ENCODE measurements at places on chromosomes 6 and 20.

DNA sequence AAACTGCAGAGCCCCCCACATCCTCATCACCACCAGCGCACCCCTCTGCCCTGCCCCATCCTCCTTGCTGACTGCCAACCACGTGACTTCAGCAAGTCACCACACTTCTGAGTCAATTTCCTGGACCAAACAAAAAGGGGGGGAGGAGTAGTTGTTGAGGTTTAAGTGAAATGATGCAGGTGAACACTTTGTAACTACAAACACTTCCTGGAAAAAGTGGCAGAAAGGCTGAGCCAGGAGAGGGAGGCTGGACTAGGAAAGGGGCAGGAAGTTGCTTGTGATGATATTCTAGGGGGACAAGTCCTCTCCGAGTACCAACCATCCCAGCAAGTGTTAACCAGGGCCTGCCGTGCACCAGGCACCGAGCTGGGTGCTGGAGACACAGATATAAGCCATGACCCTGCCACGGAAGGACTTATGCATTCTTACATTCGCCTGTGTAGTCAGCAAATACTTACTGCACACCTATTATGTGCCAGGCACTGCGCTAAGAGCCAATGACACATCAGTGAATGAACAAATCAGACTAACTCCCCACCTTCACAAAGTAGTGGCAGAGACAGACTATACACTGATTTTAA lies 67.3 kb downstream of the PREX1 start:
- DNase-seq, result peak; percentile 86

DNA sequence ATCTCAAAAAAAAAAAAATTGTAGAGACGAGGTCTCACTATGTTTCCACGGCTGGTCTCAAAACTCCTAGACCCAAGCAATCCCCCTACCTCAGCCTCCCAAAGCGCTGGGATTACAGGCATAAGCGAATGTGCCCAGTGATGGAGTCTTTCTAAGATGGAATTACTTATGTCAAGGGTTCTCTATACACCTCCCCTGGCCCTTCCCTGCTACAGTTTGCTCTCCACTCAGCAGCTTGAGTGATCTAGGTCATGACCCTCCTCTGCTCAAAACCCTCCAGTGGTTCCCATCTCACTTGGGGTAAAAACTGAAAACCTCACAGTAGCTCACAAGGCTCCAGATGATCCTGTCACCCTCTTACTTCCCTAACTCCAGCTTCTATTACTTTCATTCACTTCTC lies 1.8 kb upstream of the DNPH1 start:
- no peak for DNase-seq

- no peak for DNase-seq
These were observed 681 bp downstream of the DIDO1 start for GRCh38 chr20:62925420-62926228.

DNA sequence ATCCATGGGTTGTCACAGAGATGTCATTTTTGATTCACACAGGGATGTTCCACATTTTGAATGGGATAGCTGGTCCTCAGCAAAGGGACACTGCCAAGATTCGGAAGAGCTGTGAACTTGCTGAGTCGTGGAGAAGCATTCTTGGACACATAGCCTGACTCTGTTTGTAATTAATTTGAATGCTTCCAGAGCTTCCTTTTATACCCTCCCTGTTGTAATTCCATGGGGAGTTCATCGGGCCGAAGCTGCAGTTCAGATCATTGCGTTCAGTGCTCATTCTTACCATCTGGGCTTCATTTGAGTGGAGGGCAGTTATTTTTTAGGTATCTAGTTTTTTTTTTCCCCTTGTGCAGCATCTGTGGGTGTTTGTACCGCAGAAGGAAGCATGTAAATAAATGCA lies 126.5 kb downstream of the SLC24A3 start:
- DNase-seq, result no peak

DNA sequence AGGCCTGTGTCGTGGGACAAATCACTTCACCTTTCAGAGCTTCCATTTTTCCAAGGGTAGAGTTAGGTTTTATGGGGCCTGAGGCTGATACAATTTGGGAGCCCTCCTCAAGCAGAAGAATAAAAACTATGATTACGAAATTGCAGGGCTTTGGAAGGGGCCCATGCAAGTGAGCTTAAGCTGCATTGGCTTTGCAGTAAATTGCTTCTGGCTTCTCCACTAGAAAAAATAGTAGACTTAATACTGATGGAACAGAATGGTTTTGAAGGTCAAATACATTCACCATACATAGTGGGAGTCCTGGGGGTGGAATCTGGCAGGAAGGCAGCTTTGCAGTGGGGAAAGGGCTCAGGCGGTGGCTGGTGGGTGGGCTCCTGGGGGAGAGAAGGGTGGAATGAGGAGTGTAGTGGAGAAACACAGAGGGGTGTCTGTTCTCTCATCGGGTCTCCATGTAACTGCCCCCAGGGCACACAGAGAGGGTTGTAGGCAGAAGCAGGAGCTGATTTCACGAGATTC lies 55.9 kb upstream of the RNF24 start:
- DNase-seq, result no peak

DNA sequence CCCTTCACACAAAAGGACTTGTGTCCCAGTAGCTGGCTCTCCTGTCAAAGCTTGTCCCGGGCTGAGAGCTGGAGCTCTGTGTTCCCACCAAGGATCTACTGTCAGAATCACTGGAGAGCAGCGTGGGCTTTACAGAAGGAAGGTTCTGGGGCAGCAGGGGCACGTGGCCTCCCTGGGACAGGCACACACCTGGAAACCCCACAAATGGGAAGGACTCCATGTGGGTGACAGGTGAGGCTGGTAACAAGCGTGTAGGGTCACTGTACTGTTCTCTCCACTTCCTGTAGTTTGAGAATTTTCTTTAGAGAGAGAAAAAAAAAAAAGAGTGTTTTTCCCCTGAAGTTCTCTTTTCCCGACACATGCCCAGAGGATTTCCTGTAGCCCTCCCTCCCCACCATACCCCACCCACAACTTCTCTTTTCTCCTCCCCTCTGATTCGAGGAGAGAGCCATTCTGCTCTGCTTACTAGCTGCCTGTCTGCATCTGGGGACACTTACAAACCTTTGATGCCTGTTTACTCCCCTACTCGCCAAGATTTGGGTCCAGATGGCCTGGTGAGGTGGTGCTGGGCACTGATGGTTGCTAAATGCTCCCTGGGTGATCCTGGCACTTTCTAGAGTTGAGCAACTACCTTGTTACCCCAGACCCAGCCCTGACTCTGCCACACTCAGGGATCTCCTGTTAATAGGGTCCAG lies 84.1 kb upstream of the SIRPA start:
- DNase-seq, result no peak

DNA sequence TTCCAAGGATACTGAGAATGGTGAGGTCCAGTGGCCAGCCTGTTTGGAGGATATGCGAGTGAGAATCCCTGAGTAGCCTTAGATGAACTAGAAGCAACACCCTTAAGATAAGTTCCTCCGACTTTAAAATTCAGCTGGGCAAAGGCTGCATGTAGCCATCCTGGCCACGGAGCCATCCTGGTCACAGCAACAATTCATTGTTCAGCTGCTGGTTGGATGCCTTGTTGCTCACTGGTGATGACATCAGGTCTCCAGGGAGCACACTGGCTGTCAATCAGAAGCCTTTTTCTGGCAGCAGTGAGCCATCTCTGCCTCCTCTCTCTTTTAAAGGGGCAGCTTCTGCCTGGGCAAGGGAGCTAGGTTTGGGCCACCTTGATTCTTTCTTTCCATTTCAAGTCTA lies 22.4 kb upstream of the RIMS4 start:
- no peak for DNase-seq

- DNase-seq, result no peak
These were observed 53.8 kb downstream of the SLC35F1 start for GRCh38 chr6:117960877-117961276.

DNA sequence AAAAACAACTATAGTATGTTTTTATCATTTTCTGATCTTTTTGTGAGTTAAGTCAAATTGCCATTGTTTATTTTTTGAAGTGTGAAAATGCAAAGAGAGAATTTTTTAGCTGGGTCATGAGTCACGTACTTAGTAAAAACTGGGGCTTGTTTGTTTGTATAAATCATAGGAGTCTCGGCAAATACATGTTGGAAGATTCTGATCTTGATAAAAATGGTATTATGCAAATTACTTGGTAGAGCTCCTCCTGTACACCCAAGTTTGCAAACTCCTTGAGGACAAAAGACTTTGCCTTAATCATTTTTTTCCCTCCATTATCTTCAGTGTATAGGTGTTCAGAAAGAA lies 25.8 kb downstream of the TBPL1 start:
- DNase-seq, result no peak

DNA sequence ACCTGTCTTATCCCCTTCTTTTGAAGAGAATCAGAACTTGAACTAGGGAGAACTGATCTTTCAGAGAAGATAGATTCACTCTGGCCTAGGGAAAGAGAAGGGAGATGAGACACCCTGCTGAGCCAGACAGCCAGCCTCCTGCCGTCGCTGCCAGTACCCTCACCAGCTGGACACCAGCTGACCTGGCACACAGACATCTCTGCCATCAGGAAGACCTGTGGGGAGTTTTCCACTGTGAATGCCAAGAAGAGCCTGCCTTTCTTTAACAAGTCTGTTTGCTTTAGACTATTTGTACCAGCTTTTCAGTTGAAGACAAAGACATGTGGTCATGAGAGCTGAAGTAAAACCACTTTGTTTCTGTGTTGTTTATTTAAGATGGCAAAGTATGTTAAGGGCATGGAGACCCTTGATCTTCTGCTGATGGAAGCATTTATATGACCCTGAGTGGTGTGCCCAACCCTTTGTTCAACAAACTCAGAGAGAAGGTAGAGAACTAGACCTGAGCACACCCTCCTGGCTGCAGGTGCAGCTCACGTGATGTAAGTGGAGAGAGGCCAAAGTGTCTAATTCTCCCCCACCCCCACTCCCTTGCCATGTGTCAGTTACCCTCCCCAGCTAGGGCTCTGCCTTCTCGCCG lies 82.3 kb upstream of the SLC24A3 start:
- no peak for DNase-seq

- no peak for DNase-seq
These were observed 120.4 kb downstream of the BCAS1 start for GRCh38 chr20:53950031-53950430.

DNA sequence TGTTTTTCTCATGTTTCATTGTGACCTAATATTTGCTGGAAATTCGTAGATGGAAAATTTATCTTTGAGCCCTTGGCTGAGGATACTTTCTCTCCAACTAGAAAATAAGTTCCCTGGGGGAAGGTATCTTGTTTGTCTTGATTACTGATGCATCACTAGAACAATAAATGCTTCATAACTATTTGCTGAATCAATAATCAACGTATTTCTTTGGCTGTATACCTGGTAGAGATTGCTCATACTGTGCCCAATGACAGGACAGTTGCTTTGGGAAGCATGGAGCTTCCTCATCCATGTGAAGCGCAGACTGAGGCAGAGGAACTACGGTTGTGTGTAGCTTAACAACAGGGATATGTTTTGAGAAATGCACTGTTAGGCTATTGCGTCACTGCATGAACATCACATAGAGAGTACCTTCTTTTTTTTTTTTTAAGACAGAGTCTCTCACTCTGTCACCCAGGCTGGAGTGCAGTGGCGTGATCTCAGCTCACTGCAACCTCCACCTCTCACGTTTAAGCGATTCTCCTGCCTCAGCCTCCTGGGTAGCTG lies 34.2 kb upstream of the RPN2 start:
- peak; percentile 17 for DNase-seq

GRCh38 chr6:88298066-88298845 lies 132.1 kb upstream of the CNR1 start:
- no peak for DNase-seq

DNA sequence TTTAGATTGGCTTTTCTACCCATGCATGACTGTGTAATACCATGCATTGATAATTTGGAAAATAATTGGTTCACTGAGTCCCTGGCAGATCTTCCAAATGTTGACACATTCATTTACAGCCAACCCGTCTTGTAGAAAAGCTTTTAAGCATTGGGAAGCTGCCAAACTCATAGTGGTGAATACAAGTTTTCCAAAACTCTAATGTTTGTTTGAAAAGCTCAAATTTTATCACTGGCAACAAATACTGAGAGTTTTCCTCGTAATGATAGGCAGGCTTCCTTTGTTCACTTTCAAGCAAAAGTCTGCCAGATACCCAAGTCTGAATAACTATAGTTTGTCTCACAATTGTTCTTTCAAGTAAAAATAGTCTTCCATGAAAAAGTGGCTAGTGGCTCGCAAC lies 143.0 kb downstream of the FIG4 start:
- no peak for DNase-seq

DNA sequence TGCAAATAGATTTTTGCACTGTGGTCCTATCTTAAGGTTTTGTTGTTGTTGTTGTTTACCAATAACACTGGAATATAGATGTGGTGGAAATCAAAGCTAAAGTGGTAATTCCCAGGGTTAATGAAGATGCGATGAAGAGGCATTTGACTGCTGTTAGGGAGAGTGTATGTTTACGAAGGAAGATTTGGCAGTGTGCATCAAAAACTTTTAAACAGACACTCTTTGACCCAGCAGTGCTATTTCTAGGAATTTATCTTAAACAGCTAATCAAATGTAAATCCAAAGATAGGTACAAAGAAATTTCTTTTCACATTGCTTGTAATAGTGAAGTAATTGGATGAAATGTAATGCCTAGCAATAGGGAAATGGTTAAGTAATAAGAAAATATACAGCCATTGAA lies 34.0 kb downstream of the KDM1B start:
- DNase-seq, result no peak

DNA sequence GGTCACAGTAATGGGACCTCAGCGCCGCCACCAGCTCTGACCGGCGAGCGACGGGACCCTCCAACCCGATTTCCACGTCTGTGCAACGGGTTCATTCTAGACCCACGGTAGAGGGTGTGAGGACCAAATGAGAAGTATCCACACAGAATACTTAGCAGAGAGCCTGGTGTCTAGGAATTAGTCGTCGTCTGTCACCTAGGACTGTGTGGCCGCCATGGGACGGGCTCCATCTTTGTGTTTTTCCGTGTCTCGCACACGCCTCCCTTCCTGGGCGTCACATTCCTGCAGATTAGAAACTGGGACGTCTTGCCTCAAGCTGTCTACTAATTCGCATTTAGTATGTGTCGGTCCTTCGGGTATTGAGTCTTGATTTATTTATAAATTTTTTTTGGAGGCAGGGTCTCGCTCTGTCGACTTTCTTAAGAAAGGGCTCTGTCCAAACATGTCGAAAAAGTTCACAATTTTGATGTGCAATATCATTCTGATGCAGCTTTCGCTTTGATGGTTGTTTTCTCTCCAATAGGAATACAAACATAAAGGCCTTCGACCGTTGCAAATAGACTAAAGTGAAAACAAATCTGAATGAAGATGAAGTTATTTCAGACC lies 563 bp downstream of the MGME1 start:
- DNase-seq, result peak; percentile 35

- DNase-seq, result no peak
These were observed 4.7 kb upstream of the GJA1 start for GRCh38 chr6:121430514-121431460.

GRCh38 chr6:91865889-91866288 lies 1279.0 kb upstream of the MAP3K7 start:
- no peak for DNase-seq

Measured in CD14-positive monocyte (primary cell).